ENCODE measurements at places on chromosomes 13 and 19. TPM values are rescaled to one million over a fixed set of nuclear protein-coding genes. Genes with fewer than 3 reads are reported as not detected.

Gene DZIP1
- polyA plus RNA-seq, result 5.8 TPM

Gene RUBCNL
- polyA plus RNA-seq, result 1.1 TPM

Gene MBD3L2
- polyA plus RNA-seq, result not detected

Gene CD79A
- polyA plus RNA-seq, result 0.49 TPM

Gene APOC4
- polyA plus RNA-seq, result not detected

Gene IGFL3
- not detected for polyA plus RNA-seq

Gene CLASRP
- polyA plus RNA-seq, result 10.1 TPM

Gene PLPPR3
- not detected for polyA plus RNA-seq

Gene FGF9
- polyA plus RNA-seq, result 0.39 TPM

Gene ATXN8OS
- polyA plus RNA-seq, result not detected

Gene PSG4
- 171 TPM for polyA plus RNA-seq

Gene HIF3A
- polyA plus RNA-seq, result 0.20 TPM

- DNase-seq, result no peak
These were observed 1.2 kb upstream of the FAM83E start for GRCh38 chr19:48616041-48616436.

GRCh38 chr19:58450856-58451357 lies 515 bp upstream of the ZNF324B start:
- peak; percentile 17 for DNase-seq

- peak; percentile 2 for DNase-seq
These were observed 110.5 kb downstream of the ENOX1 start for GRCh38 chr13:43676320-43676719.

DNA sequence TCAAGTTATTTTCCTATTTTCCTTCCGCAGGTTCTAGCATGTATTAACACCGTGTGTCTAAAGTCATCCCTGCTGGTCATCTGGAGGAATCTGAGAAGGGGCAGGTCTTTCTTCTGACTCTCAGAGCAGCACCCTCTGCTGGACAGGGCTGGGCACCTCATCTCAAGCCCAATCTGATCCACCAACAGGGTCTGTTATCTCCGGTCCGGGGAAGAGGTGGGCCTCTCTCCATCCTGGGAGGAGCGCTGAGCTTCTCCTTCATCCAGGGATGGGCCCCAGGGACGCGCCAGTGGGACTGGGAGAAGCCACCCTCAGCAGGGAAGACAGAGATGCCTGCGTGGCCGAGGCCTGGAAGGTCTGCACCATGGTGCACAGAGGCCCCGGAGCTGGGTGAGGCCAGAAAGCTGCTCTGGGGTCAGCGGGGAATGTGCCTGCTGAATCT lies 26.0 kb upstream of the ZNF331 start:
- peak; percentile 83 for DNase-seq

DNA sequence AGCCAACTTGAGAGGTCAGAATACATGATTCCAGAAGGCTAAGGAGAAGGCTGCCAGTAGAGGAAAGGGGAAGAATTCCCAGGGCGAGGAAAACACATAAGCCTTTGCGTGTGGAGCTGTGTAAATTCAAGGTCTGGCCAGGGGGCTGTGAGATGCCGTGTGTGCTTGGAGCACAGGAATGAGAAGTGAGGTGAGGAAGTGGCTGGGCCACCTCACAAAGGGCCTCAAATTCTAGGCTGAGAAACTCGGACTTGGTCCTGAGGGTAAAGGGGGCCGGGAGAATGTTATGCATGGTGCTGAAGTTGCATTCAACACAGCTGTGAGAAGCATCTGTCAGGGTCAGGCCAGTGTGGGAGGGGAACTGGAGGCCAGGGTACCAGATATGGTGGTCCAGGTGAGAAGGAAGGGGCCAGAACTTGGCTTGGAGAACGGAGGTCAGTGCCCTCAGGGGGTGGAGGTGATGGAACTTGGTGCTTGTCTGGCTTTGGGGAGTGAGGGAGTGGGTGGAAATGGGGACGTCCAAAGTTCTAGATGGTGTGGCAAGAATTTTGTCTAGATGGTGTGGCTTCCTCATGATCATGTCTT lies 4.9 kb upstream of the ZNF580 start:
- peak; percentile 22 for DNase-seq

DNA sequence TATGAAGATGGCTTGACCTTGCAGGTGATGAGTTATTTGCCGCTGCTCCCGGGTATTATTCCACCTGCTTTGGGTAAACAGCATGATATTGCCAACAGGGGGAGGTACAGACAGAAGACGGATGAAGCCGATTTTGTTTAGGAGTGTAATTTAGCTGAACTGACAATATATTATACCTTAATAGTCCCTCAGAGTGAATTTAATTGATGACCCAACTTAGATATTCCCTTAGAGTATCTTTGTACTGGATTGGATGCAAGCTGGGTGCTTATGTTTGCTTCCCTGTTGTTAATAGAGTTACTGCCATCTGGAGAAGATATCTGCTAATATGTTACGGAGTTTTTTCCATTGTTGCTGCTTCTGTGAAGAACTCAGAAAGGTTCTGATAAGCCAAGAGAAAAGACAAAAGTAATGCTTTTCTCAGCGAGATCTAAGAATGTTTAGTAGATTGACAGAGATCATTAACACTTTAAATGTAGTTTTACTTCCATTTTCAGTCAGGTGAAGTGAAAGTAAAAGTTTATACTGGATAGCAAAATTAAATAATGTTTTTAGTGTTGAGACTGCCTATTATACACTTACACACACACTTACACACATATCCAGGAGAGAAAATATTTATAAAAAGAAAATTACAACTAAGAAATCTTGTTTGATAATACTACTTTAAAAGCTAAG lies 2220.8 kb upstream of the PCDH20 start:
- no peak for DNase-seq

DNA sequence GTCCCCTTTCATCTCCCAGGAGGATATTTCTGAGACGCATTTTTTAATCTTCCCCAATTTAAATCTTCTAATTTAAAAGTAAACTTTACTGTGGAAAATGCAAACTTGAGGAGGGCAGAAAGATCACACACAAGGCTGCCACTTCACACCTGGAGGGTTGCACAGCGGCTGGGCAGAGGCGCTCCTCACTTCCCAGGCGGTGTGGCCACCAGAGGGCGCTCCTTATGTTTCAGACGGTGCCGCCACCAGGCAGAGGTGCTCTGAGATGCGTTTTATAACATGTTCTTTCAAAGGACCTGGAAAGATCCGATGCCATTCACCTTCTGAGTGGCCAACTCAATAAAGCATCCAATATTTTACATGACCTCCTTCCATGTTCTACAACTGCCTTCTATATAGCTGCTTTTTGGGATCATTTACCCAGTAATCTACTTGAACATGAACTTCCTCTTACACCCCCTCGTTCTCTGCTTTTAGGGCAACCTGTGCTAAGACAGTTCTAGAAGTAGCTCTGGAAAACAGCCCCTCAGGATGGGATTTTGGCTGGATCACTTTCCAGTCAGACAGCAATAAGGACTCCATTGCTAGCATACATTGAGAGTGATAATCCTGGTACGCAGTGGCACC lies 14.8 kb upstream of the MTUS2 start:
- DNase-seq, result peak; percentile 25

- DNase-seq, result no peak
These were observed 2.6 kb upstream of the HAUS5 start for GRCh38 chr19:35609851-35610353.

GRCh38 chr19:38650172-38650775 lies 2.8 kb downstream of the ACTN4 start:
- DNase-seq, result peak; percentile 56

DNA sequence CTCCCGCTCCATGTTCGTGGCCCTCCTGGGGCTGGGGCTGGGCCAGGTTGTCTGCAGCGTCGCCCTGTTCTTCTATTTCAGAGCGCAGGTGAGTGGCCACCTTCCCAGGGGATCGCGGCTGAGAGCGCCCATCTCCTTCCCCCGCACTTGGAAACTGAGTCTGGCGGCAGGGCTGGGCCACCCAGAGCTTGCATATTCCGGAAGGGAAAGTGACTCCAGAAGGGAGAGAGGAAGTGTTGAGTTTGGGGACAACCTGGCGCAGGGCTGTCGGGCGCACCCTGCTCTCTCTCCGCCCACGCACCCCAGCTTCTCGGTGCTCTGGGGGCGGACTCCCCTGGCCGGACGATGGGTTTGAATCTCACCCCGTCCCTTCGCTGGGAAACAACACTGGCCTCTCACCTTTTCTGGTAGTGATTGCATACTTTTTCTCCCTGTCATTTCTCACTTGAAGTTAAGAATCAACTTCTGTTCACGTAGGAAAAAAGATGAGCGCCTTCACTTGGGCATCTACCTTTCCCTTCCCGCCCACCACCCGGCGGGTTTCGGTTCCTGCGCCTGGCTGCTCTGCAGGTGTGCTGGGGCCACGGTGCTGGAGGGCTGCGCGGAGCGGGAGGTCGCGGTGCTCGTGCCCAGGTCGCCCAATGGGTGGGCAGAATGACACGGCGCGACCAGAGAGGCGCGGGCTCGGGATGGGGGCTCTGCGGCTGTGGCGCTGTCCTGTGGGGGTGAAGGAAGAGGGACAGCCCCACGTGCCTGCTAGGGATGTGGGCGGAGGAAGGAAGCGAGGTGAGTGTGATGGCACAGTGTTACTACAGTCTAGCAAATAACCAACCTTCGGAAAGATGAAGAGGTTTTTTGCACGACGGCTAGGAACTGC lies 721 bp downstream of the TNFSF11 start:
- peak; percentile 9 for DNase-seq

DNA sequence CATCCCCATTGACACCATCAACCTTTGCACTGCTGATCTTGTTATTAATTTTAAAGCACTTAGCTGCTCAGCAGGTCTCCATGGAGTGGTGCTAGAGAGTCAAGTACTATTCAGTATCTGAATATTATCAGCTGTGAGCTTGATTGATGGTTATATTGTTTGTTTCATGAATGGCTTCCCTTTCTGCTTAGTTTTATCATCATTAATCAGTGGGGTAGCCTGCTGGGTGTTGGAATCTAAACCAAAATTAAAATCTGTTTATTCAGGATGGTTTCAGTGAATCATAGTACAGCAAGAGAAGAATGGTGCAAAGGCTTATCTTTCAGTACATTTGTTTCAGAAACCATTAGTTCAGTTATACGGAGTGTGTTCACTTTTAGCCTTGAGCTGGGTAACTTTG lies 42.5 kb upstream of the SCEL start:
- DNase-seq, result peak; percentile 51

- no peak for DNase-seq
These were observed 5.7 kb downstream of the PALM3 start for GRCh38 chr19:14056069-14056666.

DNA sequence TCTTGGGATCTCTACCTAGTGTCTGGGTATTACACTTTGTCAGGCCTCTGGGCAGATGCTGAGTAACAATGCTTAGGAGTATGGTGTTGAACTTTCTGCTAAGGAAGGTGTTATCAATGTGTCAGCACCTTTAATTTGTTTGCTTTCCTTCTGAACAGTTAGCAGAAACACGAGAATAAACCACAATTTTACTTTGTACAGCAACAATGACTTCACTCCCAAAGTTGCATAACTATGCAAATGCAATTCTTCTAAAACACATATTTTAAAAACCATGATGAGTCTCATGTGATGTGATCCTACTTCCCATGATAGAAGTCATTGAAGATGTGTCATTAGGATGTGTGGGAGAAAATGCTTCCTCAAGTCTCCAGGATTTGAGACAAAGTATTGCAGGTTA lies 155.0 kb downstream of the POSTN start:
- DNase-seq, result peak; percentile 94

GRCh38 chr13:37068962-37069361 lies 9.5 kb upstream of the SUPT20H start:
- DNase-seq, result peak; percentile 44
